H7 (cell line): ENCODE measurements at places on chromosomes 5 and 9. TPM values are rescaled to one million over a fixed set of nuclear protein-coding genes. Genes with fewer than 3 reads are reported as not detected.

The STPG3 gene
- not detected in 2 replicates for total RNA-seq

The DMRT3 gene
- total RNA-seq, result not detected in 2 replicates

The SGTB gene
- 7.1 and 7.8 TPM in 2 replicates for total RNA-seq

The ELL2 gene
- 13.9 and 14.4 TPM in 2 replicates for total RNA-seq

The SPAAR gene
- 0.07 TPM in 1 of 2 replicates, not detected in the other for total RNA-seq

The IFNB1 gene
- total RNA-seq, result not detected in 2 replicates

The PCDHGB6 gene
- 1.7 and 1.9 TPM in 2 replicates for total RNA-seq

The NFIB gene
- total RNA-seq, result 3.7 and 5.0 TPM in 2 replicates

The TAF1L gene
- not detected in 2 replicates for total RNA-seq

The FOXD4L4 gene
- not detected in 2 replicates for total RNA-seq

The TUSC1 gene
- not detected in 2 replicates for total RNA-seq

The ASS1 gene
- 77.0 and 81.5 TPM in 2 replicates for total RNA-seq

The SGCD gene
- 0.04 TPM in 1 of 2 replicates, not detected in the other for total RNA-seq

The TMEM252 gene
- total RNA-seq, result not detected in 2 replicates

The DMRT2 gene
- not detected in 2 replicates for total RNA-seq

The SH3GL2 gene
- total RNA-seq, result 0.67 and 0.80 TPM in 2 replicates

The PFN3 gene
- not detected in 2 replicates for total RNA-seq

The QRFP gene
- not detected in 2 replicates for total RNA-seq

The SLC6A18 gene
- not detected in 2 replicates for total RNA-seq

The TAS2R1 gene
- not detected in 2 replicates for total RNA-seq

The SLC6A7 gene
- total RNA-seq, result not detected in 2 replicates

The LRRC70 gene
- 0.55 and 1.7 TPM in 2 replicates for total RNA-seq

The ELOVL7 gene
- 2.2 and 2.6 TPM in 2 replicates for total RNA-seq

The FOXD4 gene
- total RNA-seq, result 0.26 TPM in 1 of 2 replicates, not detected in the other

The ACTBL2 gene
- total RNA-seq, result not detected in 2 replicates
